ENCODE measurements at places on chromosomes 2 and 18.

- DNase-seq = peak; percentile 16
Measured at GRCh38 chr2:127400897-127401756, 13.4 kb upstream of the MAP3K2 start.

DNA sequence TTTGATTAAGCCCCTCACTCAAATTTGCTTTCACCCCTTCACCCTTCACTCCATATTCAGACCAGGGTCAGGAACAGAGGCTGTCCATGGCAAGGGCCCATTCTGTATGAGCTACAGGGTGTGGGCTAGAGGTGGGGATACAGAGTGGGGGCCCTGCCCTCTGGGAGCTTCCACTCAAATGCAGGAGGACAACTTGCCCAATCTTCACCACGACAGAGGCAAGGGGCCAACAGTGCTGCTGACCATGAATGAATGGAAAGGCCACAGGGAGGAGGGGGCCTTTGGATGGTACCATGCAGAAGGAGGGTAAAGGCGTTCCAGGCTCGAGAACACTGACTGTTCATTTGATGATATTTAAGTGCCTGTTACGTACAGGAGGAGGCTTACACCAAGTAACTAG lies 22.8 kb downstream of the ADRA2B start:
- no peak for DNase-seq

- no peak for DNase-seq
Measured at GRCh38 chr2:8761529-8762164, 75.8 kb downstream of the KIDINS220 start.

DNA sequence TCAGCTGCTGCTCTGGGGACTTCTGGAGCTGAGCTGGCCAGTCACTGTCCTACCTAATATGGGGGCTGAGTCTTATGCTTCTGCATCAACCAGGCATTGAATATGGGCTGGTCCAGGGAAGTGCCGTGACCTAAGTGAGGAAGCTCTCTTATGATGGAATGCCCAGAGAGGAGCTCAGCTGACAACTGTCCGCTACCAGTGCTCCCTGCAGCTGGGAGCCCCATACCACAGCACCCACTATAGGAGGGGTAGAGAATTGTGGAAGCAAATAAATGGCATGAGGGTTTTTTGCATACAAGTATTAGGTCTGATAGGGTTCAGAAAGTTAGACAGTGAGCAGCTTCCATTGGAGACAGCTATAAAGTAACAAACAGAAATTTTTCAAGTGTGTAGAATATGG lies 4.5 kb downstream of the TIMM21 start:
- DNase-seq = no peak

Measured in cortex of kidney (tissue), 1 donor.